CD4-positive, alpha-beta T cell treated with Interleukin-10 for 1 hour (primary cell): ENCODE measurements at places on chromosomes 12 and 14.
A peak's percentile ranks its signal among the peaks of the same experiment; 100 is the strongest.

- no peak for DNase-seq
Observed at GRCh38 chr12:100799770-100800169, 5.2 kb downstream of the ANO4 start.

DNA sequence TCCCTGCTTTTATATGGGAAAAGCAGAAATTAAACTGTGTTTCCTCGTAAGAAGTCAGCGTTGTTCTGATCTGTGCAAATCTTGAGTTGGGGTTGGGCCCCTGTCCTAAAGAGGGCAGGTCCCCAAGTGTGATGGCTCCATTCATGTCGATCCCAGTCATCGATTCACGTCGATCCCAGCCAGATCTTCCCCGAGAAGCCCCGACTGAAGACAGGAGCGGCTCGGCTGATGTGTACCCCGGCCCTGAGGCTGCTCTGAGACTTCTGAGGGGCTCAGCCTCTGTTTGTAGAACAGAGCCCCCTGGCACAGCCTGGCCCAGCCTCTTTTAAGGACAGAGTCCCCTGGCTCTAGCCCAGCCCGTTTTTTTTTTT is 9.3 kb downstream of the PGAM5 start:
- no peak for DNase-seq

- DNase-seq = peak; percentile 66
Observed at GRCh38 chr12:8644345-8645248, 18.0 kb downstream of the MFAP5 start.

DNA sequence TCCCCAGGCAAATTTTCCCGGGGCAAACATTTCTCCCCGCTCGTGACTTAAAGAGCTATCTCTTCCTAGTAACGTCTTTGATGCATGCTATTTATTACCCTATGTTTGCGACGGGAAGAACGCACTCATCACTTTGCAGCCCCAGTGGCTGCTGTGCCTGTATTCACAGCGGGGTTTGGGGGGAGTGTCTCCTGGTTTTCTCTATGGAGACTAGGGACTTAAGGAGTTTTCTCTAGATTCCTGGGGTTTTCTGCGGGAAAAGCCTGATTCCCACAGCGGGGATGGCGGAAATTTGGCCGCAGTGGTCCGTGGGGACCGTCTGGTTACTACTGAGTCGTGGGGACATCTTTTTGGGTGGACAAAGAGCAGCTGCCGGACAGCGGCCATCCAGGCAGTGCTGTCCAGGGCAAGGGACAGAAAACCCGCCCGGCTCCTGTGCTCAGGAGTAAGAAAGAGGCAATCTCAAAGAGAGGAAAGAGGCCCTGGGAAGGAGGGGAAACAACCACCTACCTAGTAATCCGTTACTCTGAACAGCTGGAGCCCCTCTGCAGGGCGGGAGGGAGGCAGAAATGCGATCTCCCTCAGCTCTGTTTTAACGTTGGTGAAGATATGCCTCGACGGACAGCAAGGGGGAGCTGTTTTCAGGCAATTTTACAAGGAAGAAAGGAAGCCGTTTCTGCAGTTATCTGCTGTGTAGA is 771 bp upstream of the AVPR1A start:
- DNase-seq = peak; percentile 5

DNA sequence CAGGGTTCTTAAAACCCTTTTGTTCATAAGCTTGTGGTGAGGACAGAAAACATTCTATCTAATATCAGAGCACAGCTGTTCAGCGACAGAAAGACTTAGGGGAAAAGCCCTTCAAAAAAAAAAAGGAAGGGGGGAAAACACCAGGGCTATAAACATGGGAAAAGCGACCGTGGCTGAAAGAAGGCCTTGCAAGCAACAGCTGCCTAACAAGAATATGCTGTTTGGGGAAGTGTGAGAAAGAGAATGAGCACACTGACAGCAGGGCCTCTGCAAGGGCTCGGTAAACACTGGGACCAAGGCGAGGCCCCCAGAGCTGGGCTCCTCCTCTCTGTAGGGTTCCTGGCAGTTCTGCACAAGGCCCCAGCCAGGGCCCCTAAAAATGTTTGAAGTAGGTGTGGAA is 27.4 kb upstream of the CCND2 start:
- DNase-seq = no peak

DNA sequence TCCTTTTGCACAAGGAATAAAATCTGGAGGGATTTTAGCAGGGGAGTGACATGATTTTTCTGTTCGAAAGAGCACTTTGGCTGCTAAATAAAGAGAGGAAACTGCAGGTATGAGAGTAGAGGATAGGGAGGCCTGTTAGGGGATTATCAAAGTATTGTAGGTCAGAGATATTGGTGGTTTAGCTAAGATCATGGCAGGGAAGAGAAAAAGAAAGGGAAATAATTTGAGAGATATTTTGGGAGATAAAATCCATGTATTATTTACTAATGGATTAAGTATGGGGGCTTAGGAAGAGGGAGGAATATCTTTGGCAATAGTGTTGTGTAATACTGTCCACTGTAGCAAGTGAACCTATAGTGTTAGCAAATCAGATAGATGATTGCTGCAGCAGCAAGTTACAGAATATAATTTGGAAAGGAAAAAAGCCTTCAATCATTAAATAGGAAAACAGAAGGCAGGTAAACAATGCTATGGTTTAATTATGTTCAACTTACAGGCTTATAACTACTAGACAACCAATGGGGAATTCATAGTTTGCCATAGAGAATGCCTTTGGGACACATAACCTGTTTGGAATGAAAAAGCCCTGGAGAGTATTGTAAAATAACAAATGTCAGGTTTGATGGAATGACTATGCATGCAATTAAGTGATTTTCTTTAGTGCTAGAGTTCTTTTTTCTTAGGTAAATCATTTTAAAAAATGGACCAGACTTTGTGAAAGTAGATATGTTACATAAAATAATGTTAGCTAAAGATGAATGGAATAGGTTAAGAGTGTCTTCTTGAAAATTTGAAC is 50.5 kb downstream of the ADIPOR2 start:
- no peak for DNase-seq

DNA sequence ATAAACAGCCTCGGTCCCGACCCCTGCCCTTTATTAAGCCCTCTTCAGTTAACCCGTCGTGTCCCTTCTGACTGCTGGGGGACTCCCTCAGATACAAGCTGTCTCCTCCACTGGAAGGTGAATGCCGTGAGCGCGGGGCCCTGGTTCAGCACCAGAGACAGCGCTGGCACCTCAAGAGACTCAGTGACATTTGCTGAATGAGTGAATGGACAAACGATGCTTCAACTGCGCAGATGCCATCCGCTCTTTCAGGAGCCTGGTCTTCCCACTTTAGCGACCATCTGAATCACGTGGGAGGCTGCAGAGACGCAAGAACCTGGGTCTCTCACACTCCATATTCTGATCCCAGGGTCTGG is 92.6 kb upstream of the SFSWAP start:
- no peak for DNase-seq

- no peak for DNase-seq
Observed at GRCh38 chr14:63951021-63951420, 98.2 kb downstream of the SYNE2 start.

GRCh38 chr12:62123721-62124203 is 136.4 kb upstream of the USP15 start:
- DNase-seq = peak; percentile 43

- DNase-seq = no peak
Observed at GRCh38 chr12:104852102-104852501, 106.0 kb downstream of the SLC41A2 start.

- DNase-seq = no peak
Observed at GRCh38 chr12:2126676-2127406, 74.1 kb downstream of the CACNA1C start.

GRCh38 chr12:113880326-113880725 is 85.8 kb downstream of the RBM19 start:
- no peak for DNase-seq

GRCh38 chr14:70666361-70666686 is 24.6 kb downstream of the TTC9 start:
- DNase-seq = no peak

DNA sequence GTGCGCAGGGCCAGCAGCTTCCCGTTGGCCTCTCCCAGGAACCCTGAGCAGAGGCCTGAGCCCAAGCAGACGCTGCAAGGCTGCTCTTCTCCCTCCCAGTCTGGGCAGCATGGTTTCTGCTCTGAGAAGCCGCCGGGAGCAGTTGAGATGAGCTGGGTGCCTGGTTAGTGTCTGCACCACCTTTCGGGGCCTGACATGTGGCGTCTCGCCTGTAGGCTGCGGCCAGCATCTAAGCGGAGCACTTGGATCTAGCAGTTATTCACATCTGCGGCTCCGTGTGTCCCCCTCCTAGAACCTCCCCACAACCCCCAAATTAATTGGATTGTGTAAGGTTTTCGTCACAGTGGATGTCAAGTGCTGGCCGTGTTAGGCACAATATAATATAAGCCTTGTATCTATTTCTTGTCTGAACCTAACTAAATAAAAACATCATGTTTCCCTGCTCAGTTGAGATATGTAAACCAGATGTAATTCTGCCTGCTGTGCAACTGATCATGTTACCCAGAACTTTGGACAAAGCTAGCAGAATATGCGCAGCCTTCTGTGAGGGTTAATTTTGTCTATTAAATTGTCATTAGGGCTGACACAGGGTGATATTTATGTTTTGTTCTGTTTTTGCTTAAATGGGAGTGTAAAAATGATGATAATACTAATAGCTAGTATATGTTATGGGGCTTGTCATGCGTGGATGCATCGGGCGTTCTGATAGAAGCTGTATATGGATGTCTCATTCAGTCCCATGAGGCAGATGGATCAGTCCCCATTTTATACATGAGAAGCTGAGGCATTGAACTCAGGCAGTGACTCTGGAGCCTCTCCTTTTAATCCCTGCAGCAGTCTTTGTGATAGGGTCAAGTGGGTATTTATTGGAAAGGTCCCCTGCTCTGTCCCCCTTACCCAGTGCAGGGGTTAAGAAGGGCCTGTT is 45.8 kb downstream of the ELK3 start:
- DNase-seq = no peak

- no peak for DNase-seq
Observed at GRCh38 chr12:67080637-67081036, 188.5 kb upstream of the CAND1 start.

GRCh38 chr14:104660597-104660996 is 28.8 kb upstream of the INF2 start:
- no peak for DNase-seq

GRCh38 chr12:67471810-67472209 is 176.7 kb upstream of the DYRK2 start:
- DNase-seq = no peak

DNA sequence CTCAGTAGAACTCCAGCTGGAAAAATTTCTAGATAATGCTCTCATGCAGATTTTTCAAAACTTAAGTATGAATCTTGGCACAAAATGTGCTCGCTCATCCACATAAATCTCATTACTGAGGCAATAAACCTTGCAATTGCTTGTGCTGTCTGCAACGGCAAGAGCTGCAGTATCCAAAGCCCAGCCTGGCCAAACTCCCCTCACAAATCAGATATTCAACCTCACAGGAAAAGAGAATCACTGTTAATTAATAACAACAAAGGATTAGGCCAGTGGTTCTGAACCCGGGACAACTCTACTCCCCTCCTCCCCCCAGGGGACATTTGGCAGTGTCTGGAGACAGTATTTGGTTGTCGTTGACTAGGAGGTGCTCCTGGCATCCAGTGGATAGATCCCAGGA is 19.2 kb upstream of the CORO1C start:
- no peak for DNase-seq

- no peak for DNase-seq
Observed at GRCh38 chr14:55747186-55747585, 167.2 kb downstream of the KTN1 start.

DNA sequence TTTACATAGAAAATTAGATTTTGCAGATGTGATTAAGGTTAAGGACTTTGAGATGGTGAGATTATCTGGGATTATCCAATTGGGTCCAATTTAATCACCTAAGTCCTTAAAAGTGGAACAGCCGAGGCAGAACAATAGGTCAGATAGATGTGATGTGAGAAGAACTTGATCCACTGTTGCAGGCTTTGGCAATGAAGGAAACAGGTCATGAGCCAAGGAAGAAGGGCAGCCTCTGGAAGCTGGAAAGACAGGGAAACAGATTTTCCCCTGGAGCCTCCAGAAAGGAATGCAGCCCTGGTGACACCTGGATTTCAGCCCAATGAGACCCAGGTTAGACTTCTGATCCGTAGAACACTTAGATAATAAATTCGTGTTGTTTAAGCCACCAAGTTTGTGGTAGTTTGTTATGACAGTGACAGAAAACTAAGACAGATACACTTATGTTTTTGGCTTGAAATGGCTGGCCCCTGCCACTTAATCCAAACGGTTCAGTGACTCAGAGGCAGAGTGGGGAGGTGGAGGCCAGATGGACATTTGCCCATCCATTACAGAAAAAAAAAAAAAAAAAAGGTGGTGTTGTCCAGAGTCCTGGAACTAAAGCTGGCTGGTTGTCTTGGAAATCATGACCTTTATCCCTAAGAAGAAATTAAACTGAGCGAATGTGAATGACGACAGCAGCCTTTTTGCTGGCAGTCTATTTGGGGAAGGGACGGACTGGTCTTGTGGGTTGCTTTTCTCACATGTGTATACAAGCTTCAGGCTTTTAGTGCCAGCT is 181.9 kb upstream of the NRXN3 start:
- no peak for DNase-seq

GRCh38 chr12:62659453-62660295 is 193.0 kb downstream of the MON2 start:
- no peak for DNase-seq

GRCh38 chr12:50696931-50697330 is 67.0 kb upstream of the ATF1 start:
- no peak for DNase-seq

DNA sequence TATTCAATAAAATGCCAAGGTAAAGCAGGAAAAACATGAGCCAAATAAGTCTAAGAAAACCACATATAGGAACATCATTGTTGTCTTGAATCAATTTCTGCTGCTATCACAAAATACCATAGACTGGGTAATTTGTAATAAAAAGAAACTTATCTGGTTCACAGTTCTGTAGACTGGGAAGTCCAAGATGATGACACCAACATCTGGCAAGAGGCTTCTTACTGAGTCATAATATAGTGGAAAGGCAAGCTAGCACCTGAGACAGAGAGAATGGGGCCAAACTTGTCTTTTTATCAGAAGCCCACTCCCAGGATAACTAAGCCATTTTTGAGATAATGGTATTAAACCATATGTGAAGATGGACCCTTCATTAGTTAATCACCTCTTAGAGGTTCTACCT is 975.9 kb downstream of the FLRT2 start:
- no peak for DNase-seq

GRCh38 chr12:112115259-112116045 is 6.9 kb upstream of the NAA25 start:
- DNase-seq = no peak

DNA sequence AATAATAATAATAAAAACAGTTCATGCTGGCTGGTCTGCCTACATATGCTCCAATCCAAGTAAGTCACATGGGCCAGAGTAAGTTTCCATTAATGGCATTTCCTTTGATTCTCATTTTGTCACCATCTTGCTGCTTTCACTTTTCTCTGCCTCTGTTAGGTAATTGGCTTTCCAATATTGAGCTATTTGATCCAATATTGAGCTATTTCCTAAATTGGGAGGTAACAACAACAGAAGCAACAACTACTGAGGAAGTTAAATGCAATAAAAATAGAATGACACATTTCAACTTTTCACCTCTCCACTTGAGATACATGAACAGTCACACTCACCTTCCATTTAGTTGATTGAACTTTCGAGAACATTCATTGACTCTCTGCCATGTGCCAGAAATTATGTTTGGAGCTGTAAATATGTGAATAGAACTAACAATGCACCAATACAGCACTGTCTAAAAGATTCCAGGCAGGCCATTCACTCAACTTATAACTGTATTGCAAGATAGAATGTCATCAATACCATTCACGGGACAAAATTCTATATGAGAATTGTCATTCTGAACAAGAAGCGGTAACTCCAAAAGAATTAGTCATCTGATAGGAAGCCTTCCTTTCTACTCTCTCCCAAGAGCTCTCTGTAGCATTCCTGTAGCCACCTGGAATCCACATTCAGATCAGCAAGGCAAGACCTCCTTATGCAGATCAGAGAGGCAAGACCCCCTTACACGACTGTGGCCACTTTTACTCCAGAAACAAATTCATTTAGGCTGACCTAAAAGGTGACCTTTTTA is 136.4 kb downstream of the PHLDA1 start:
- no peak for DNase-seq
